Immature natural killer cell (primary cell): ENCODE measurements at places on chromosomes 3 and 15. TPM values are rescaled to one million over a fixed set of nuclear protein-coding genes. Genes with fewer than 3 reads are reported as not detected.

The NRG4 gene
- polyA plus RNA-seq = not detected

DNA sequence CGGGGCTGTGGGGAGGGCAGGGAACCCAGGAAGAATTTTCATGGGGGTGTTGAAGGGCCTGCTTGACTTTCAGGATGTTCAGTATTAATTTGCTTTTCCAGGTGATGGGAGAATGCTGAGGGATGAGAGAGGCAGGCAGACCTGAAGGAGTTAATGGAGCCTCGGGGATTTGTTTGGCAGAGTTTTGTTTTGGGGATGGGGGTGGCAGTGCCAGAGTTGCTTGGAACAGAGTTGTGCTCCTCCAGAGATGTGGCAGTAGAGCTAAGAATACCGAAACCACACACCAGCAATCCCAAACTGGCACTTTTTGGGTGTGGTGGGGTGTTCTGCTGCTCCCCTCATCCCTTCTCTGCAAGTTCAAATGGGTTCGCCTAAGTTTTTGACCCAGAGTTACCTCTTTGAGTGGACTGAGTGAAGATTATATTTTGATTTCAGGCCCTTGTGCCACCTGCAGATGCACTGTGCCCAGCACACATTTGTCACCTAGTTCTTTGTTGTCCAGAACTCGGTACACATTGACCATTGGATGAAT lies 1.6 kb downstream of the BOC start:
- H3K36me3 ChIP-seq = no peaks in the 10 kb centered on the region
- DNase-seq = no peak
- peaks cover 28% of the 10 kb centered on the region for H3K27me3 ChIP-seq
- no peak overlapping the region for H3K4me3 ChIP-seq

- H3K27me3 ChIP-seq = no peaks in the 10 kb centered on the region
- no peak overlapping the region for H3K27ac ChIP-seq
- H3K36me3 ChIP-seq = peaks cover 7% of the 10 kb centered on the region
- H3K4me1 ChIP-seq = no peaks in the 10 kb centered on the region
- no peak for DNase-seq
Observed at GRCh38 chr3:52570076-52570475, 33.7 kb downstream of the UQCC5 start.

DNA sequence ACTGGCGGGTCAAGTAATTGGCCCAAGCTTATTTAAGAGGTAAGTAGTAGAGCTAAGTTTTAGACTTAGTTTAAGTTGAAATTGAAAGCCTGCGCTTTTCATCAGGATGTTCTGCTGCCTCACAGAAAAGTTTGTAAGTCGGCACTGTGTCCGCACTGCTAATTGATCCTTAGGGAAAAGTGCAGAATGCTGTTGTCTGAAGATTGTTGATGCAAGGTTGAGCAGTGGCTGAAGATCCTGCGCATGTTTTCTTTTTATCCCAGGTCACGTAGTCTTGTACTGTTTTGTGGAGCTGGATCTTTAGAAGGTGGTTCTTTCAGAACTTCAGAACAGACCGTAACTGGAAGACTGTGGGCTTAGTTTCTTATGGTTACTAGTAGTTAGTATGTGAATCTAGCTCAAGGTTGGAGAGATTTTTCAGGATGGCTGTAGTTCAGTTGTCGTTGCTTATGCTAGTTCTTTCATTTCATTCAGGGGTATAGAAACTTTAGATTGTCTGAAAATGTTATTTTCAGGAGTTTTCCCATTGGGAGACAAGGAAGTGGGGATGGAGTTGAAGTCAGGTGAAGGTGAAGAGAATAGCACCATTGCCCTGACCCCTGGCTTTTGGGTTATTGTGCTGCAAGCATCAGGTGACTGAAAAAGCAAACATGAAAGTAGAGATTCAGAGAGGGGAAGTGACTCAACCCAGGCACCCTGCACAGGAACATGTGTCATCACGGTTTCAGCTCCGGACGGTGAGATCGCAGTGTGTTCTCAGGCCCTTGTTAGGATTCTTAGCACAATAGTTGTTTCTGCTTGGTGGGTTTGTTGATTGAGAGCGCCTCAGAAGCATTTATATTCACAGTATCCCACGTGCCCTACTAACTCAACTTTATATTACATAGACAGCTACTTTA lies 32.8 kb downstream of the AKAP13 start:
- H3K36me3 ChIP-seq = no peaks in the 10 kb centered on the region
- H3K27ac ChIP-seq = peak overlapping the region; percentile 63
- DNase-seq = peak; percentile 42
- peaks cover 31% of the 10 kb centered on the region for H3K4me1 ChIP-seq

GRCh38 chr15:31217566-31218270 lies 108.9 kb upstream of the KLF13 start:
- peak overlapping the region; percentile 83 for H3K27ac ChIP-seq
- peaks cover 2% of the 10 kb centered on the region for H3K27me3 ChIP-seq
- H3K4me1 ChIP-seq = peaks cover 23% of the 10 kb centered on the region
- H3K36me3 ChIP-seq = peaks cover 3% of the 10 kb centered on the region
- H3K4me3 ChIP-seq = no peak overlapping the region

DNA sequence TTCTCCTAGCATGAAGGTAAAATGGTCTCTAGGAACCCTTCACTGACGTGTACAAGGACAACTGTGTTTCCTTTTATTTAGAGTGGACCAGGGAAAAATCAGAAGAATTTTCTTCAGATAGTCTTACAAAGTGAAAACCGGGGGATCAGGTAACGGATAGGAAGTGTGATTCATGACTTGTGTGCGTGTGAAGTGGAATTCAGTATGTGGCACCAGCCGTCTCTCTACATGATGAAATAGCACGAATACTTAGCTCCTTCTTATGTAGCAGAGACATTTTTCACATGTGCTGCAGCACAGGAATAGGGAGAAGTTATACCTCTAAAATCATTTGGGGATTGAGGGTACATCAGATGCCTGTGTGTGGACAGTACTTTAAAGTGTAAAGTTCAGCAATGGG lies 159.2 kb downstream of the MEX3B start:
- no peaks in the 10 kb centered on the region for H3K4me1 ChIP-seq
- H3K27me3 ChIP-seq = no peaks in the 10 kb centered on the region
- no peak for DNase-seq
- H3K36me3 ChIP-seq = no peaks in the 10 kb centered on the region
- no peak overlapping the region for H3K4me3 ChIP-seq

GRCh38 chr3:65664446-65664845 lies 374.3 kb downstream of the MAGI1 start:
- no peak for DNase-seq
- peaks cover 2% of the 10 kb centered on the region for H3K27me3 ChIP-seq
- H3K36me3 ChIP-seq = no peaks in the 10 kb centered on the region
- no peaks in the 10 kb centered on the region for H3K4me1 ChIP-seq
- H3K27ac ChIP-seq = no peak overlapping the region

DNA sequence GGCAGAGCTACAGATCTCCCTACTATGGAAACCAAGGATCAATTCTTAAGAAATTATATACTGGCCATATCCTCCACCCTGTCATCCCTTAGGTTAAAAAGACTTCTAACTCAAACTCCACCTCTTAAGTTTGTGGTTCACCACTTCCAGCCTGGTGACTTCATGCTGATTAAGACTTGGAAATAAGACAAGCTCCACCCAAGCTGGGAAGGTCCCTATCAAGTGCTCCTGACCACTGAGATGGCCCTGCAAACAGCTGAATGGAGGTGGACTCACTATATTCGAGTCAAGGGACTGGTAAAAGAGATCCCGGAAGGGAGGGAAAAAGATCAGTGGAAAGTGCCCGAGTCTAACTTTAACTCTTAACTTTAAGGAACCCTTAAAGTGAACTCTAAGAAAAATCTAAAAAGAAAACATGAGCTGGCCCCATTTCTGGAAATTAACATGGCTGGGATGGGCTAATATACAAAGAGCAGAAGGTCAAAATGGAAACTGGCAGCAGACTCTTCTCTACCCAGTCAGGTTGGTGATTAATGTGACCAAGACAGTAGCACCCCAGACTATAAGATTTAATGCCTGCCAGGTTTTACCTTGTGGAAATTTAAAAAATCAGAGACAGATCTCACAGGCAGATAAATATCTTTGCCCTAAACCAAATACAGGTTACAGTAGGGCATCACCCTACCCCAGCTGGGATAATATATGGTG lies 43.9 kb downstream of the PPCDC start:
- H3K4me1 ChIP-seq = peaks cover 45% of the 10 kb centered on the region
- peaks cover 4% of the 10 kb centered on the region for H3K27me3 ChIP-seq
- DNase-seq = peak; percentile 62

DNA sequence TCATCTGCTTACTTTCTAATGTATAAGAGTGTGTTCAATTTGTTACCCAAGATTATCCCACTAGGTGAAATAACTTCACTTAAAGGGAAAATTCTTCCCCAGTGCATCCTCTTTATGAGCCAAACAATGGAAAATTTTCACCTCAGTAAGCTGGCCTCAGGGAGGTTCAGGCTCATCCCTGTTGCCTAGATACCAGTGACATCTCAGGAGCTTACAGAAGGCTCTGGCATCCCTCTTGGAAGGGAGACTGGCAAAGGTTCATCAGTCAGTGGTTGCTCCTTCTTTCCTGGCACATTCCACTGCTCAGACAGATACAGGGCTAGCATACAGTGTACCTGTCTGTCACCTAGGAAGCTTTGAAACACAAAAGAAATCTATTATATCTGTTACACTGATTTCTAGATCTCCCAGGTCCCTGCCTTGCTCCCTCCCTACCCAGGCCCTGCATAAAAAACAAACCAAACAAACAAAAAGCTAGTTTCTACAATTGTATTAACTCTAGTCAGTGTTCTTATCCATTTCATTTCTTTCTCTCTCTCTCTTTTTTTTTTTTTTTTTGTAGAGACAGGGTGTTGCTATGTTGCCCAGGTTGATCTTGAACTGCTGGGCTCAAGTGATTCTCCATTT lies 1.7 kb downstream of the IP6K2 start:
- H3K27ac ChIP-seq = peak overlapping the region; percentile 93
- H3K27me3 ChIP-seq = peaks cover 3% of the 10 kb centered on the region
- H3K4me3 ChIP-seq = peak overlapping the region; percentile 97
- no peaks in the 10 kb centered on the region for H3K36me3 ChIP-seq
- DNase-seq = no peak

GRCh38 chr3:184786280-184786941 lies 25.6 kb upstream of the VPS8 start:
- peaks cover 25% of the 10 kb centered on the region for H3K4me1 ChIP-seq
- no peak overlapping the region for H3K27ac ChIP-seq
- peaks cover 5% of the 10 kb centered on the region for H3K27me3 ChIP-seq
- H3K36me3 ChIP-seq = no peaks in the 10 kb centered on the region

DNA sequence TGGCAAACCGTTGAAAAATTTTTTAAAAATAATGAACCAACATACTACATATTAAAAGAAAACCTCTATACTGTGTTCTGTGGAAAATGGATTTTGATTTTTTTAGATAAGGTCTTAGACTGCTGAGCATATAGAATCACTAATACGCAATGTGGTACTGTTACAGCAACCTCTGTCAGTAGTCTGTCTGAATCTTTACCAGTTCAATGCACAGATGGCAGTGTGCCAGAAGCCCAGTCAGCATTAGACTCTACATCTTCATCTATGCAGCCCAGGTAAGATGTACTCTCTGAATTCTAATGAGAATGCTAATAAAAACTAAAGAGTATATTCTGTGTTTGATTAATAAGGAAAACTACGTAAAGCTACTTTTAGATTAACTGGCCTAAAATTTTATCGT lies 31.3 kb upstream of the FAH start:
- no peak overlapping the region for H3K27ac ChIP-seq
- no peak overlapping the region for H3K4me3 ChIP-seq

The SPATA16 gene
- not detected for polyA plus RNA-seq

GRCh38 chr3:148901987-148902791 lies 37.1 kb downstream of the CPA3 start:
- H3K4me3 ChIP-seq = no peak overlapping the region
- no peak overlapping the region for H3K27ac ChIP-seq
- no peaks in the 10 kb centered on the region for H3K36me3 ChIP-seq
- peaks cover 3% of the 10 kb centered on the region for H3K27me3 ChIP-seq

- H3K4me3 ChIP-seq = no peak overlapping the region
- H3K27ac ChIP-seq = no peak overlapping the region
- DNase-seq = no peak
- no peaks in the 10 kb centered on the region for H3K27me3 ChIP-seq
- H3K36me3 ChIP-seq = no peaks in the 10 kb centered on the region
Observed at GRCh38 chr3:64209866-64210621, 15.2 kb downstream of the PRICKLE2 start.

DNA sequence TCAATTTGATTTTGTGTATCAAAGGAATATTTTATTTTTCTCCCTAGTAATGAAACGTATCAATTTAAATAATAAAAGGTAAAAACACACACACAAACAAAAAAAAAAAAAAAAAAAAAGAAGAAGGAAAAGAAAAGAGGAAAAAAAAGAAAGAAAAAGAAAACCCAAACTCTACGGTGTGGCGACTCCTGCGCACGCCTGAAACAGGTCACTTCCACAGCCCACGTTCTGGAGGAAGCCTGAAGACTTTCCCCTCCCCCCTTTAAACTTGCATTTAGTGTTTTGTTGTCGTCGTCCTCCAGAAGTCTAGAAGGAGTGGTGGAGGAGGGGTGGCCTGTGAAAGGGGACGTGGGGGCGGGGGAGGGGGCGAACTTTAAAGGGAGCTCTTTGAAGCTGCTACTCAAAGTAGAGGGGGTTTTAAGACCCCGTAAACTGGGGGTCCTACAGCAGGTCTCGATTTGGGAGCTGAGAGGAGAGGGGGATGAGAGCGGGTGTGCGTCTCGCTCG lies 2.3 kb upstream of the TLE3 start:
- H3K27me3 ChIP-seq = peaks cover 39% of the 10 kb centered on the region
- H3K36me3 ChIP-seq = peaks cover 2% of the 10 kb centered on the region
- DNase-seq = no peak
- H3K27ac ChIP-seq = peak overlapping the region; percentile 99
- H3K4me1 ChIP-seq = peaks cover 40% of the 10 kb centered on the region

The MYZAP gene
- not detected for polyA plus RNA-seq

The LRRC49 gene
- not detected for polyA plus RNA-seq

GRCh38 chr3:46707601-46708011 lies 6.4 kb downstream of the TMIE start:
- DNase-seq = no peak
- H3K4me1 ChIP-seq = no peaks in the 10 kb centered on the region
- no peak overlapping the region for H3K27ac ChIP-seq
- no peaks in the 10 kb centered on the region for H3K36me3 ChIP-seq
- H3K27me3 ChIP-seq = peaks cover 3% of the 10 kb centered on the region

DNA sequence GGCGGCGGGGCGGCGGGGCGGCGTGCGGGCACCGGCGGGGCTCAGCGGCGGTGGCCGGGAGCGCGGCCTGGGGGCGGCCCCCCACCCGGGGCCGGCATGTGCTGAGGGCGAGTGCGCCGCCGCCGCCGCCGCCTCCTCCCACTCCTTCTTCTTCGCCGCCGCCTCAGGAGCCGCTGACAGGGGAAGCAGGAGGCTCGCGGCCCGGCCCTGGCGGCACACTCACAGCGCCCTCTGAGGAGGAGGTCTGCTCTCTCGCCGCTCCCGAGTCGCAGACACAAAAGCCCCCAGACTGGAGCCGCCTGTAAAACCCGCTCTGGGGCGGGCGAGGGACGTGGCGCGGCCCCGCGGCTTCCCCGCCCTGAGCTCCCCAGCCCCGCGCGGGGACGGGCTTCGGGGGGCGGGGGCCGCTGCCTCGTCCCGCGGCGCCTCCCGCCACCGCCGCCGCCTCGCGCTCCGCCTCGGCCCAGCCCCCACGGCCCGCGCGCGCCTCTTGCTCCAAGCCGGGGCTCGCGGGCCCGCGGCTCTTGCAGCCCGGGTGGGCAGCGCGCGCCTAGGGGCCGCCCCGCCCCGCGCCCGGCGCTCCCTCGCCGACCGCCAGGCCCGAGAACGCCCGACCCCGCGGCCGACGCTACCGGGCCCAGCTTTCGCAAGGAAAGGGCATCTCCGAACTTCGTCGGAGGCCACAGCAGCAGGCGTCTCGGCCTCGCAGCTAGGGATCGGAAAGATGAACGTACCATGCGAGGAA lies at the start of gene PYGO1:
TSS of gene PYGO1 (minus strand) at position 276 of the 745 bp plus-strand sequence. CDS start 462 bp downstream, outside the sequence.
- H3K27ac ChIP-seq = no peak within 1 kb of the TSS
- peaks cover 17% of the 10 kb centered on the region for H3K27me3 ChIP-seq
- peak; percentile 8 for DNase-seq
- H3K36me3 ChIP-seq = no peaks in the 10 kb centered on the region
